Hindlimb muscle (tissue), 1 donor: ENCODE measurements at places on chromosomes 6 and 20.

- DNase-seq, result no peak
These were observed 68.5 kb upstream of the ARMC2 start for GRCh38 chr6:108779536-108780275.

DNA sequence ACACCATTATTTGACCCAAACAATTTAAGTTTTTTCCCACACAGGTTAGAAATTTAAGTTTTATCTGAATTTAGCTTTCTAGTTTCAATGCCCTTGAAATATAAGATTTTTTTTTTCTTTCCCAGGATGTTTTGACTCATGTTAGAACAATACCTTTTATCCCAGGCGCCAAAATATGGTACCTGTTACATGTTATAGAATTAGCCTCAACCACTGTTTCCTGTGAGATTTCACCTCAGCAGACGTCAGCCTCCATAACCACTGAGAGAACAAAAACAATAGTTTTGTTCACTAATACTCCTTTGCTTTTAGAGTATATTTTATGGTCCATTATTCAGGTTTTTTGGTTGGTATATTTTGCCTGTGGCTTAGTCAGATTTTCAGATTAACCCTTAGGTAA is 302.9 kb downstream of the CDKAL1 start:
- no peak for DNase-seq

- DNase-seq, result no peak
These were observed 88.6 kb upstream of the E2F3 start for GRCh38 chr6:20313051-20313450.

DNA sequence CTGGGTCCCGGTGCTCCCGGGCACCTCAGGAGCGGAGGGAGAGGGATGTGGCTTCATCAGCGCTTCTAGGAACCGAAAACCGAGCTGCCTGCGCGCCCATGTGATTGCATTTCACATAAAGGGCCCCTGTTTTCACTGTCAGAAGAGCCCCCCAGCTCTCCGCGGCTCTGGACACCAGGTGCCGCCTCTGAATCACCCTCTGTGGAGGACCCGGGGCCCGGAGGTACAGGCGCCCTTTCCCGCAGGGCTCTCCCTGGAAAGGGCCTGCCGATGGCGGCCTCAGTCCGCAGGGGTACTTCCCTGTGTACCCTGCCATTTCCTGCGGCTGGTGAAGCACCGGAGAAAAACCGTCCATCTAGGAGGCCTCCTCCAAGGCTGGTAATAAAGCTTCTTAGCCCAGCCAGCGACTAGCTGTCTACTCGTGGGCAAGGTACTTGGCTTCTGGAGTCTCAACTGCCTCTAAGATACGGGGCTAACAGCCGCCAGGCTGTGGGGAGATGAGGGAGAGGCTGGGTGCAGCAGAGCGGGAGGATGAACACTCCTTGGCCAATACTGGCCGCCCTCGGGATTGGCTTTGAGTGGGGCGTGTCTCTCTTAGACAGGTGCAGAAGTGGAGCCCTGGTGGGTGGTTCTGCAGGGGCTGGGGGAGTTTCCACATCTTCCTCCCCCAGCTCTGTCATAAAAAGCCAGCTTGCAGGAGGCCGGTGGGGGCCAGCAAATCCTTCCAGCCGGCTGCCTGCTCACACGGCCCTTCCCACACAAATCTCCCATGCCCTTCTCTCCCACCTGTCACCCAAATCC is 1.6 kb downstream of the PPP1R16B start:
- DNase-seq, result no peak

DNA sequence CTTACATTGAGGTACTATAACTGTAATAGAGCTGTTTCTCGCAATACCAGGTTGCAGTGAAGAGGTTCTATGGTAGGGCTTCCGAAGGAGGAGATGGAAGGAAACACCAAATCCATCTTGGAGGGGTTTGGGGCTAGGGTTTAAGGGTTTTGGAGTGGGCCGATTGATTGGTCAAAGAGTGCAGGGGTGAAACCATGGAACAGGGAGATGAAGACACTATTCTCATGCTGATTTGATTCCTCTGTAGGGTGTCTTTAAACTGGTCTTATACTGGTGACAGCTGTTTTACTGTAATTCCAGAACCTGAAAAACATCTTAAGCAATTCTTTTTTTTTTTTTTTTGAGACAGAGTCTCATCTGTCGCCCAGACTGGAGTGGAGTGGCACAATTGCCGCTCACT is 7.8 kb downstream of the SMIM13 start:
- no peak for DNase-seq

GRCh38 chr6:111410371-111410770 is 72.6 kb downstream of the REV3L start:
- DNase-seq, result no peak

DNA sequence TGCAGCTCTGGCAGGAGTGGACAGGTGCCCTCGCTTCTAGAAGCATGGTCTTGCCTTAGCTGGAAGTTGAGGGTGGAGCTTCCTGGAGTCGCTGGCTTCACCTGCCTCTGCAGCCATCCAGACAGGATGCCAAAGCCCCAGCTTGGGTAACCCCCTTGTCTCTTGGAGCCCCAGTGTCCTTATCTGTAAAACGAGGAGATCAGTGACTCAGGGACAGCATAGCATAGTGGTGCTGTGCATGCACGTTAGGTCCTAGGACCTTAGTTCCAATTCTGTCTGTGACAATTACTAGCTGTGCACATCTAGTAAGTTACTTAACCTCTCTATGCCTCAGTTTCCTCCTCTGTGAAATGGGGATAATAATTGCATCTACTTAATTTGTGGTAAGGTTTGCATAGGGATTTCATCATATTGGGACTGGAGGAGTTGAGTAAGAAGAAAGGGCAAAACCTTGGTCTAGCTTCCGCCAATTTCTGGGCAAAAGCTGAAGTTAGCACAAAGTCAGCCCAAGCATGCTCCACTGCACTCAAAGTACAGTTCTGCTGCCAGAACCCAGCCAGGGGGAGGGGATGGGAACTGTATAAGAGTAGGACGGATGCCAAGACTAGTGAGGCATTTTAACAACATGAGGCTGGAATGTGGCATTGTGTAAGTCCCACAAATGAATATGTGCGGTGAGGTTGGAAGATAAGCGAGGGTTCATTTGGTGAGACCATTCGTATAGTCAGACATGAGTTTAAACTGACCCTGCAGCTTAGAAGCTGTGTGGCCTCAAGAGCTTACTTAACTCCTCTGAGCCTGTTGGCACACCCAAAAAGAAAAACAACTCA is 24.5 kb downstream of the TOX2 start:
- no peak for DNase-seq

- DNase-seq, result no peak
These were observed 37.3 kb upstream of the BPIFA2 start for GRCh38 chr20:33130568-33131061.

DNA sequence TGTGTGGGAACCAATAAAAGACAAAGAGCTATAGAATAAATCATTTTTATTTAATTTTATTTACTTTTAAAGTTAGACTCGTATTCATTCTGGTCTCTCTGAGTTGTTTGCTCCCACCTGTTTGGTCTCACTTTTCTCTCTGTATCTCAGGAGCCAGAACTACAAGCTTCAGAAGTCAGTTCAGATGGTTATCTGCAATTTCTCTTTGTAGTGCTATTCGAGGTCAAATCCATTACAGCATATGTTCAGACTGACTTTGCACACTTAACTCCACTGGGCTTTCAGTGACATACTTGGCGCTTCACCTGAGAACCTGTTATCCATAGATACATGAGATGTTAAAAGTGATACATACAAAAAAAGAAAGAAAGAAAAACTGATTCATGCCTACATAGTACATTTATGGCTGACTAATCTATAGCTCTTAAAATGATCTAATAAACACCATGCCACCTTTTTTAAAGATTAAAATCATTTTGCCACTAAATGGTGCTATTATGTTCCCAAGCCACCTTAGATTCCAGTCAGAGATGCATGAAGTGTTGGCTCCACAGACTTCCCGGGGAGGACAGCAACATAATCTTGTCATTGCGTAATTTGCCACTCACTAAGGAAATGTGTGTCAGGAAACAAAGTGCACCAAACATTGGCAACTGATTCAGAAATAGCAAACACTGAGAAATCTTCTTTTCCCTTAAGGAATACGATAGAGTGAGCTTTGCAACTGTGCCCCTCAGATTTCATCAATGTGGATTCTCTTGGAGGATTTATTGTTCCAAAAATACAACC is 396.7 kb downstream of the HACE1 start:
- DNase-seq, result no peak

GRCh38 chr6:157148391-157149323 is 174.7 kb downstream of the TMEM242 start:
- DNase-seq, result peak; percentile 45

GRCh38 chr6:134416418-134417154 is 98.7 kb upstream of the SGK1 start:
- no peak for DNase-seq

DNA sequence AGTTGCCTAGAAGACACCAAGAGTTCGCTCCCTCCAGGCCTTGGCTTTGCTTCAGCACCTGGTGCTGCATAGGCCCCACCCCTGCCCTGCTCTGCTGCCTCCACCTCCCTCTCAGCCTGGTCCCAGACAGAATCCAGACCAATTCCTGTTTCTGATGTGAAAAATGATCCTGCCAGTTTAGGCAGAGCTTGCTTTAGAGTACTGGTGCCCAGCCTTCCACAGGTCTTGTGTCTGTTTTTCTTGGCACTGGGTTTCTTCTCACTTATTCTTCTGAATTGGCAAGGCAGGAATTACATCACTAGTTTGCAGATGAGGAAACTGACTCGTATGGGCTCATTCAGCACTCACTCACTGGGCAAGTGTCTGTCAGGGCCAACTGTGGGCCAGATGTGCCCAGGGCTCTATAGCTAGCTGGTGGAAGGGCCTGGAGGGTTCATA is 53.0 kb downstream of the HLA-A start:
- no peak for DNase-seq

DNA sequence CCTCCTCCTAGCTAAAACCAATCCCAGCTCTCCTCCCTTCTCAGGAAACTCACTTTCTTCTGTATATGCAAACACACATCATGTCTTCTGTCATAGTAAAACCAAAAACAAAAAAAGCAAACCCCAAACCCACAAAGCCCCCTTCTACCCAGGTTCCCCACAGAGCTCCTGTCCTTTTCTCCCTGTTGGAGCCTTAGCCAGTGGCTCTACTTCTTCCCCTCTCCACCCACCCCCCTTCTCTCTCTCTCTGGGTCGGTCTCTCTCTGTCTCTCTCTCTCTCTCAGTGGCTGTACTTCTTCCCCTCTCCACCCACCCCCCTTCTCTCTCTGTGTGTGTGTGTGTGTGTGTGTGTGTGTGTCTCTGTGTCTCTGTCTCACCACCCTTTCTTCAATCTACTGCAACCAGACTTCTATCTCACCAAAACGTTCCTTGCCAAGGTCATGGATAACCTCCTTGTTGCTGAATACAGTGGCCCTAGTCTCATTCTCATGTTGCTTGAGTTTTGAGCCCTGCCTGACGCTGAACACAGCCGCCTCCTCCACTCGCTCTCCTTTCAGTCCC is 8.7 kb upstream of the OSER1 start:
- DNase-seq, result no peak

GRCh38 chr20:33609504-33609903 is 52.6 kb upstream of the C20orf144 start:
- DNase-seq, result no peak

- DNase-seq, result no peak
These were observed 29.3 kb downstream of the RALGAPB start for GRCh38 chr20:38501858-38502436.

DNA sequence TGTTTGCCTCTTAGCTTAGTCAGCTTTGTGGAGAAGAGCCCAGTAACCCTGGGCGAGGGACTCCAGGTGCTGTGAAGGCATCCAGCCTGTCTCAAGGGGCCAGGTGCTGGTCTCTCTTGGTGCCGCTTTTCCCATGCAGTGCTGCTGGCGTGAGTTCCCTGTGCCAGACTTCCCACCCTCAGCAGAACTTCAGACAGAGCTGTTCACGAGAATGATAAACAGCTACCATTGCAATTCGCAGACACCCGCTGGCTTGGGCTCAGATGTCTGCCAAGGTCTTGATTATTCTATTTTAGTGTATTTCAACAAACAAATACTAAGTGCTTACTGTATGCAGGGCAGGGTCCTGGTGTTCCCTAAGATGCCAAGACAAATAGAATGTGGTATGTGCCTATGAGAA is 57.7 kb downstream of the RNF217 start:
- no peak for DNase-seq

- DNase-seq, result no peak
These were observed 1.6 kb upstream of the FAM135A start for GRCh38 chr6:70411542-70412251.

DNA sequence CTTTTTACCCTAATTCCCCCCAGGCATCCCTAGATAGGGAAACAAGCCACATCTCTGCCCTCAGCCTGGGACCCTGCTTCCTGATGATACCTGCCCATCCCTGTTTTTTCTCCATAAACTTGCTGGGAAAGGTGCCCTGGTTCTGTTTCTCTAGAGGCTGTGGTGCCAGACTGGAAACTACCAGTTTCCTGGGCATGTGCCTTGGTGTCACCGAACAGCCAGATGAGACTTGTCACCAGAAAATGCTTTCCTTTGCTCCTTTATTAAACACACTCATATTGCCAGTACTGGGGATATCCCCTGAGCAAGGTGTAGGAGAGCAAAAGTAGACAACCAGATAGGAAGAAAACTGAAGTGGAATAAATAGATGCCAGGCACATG is 16.8 kb downstream of the SRSF3 start:
- no peak for DNase-seq

DNA sequence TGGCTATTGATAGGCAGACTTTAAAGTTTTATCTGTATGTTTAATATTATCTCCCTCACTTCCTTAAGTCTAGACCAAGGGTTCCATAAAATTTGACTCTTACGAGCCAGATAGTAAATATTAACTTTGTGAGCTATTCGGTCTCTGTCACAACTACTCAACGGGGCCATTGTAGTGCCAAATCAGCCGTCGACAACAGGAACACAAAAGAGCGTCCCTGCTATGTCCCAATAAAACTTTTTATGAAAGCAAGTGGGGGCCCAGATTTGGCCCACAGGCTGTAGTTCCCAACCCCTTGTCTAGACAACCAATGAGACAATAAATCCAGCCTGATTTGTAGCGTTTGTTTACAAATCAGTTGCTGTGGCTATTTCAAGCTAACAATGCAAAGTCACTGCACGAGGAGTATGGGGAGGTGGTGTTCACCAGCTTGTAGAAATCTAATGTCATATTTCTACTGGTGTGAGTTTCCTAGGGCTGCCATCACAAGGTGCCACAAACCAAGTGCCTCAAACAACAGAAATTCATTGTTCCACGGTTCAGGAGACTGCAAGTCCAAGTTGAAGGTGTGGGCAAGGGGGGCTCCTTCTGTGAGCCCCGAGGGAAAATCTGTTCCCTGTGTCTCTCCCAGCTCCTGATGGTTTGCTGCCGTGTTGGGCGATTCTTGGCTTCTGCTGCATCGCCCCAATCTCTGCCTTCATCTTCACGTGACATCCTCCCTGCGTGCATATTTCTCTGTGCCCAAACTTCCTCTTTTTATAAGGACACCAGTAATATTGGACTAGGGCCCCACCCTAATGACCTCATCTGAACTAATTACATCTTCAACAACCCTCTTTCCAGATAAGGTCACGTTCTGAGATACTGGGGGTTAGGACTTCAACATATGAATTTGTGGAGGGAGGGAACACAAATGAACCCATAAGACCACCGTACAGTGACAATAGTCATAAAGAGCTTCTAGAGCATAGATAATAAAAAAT is 356.0 kb upstream of the JARID2 start:
- DNase-seq, result no peak

DNA sequence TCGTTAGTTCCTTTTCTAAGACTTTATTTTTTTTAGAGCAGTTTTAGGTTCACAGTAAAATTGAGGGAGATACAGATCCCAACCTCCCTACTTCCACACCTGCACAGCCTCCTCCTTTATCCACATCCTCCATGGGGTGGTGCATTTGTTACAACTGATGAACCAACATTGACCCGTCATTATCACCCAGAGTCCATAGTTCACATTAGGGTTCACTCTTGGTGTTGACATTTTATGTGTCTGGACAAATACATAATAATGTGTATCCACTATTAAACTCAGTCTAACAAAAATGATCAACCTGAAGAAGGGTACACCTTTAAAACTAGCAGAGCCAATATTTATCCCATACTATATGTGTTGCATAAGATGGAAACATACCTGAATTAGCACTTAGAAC is 130.4 kb upstream of the CCDC28A start:
- no peak for DNase-seq
